ENCODE measurements at places on chromosomes 6 and 20. TPM values are rescaled to one million over a fixed set of nuclear protein-coding genes. Genes with fewer than 3 reads are reported as not detected.

The CDH22 gene
- not detected for total RNA-seq

The ASXL1 gene
- 31.6 TPM for total RNA-seq

The SLC35D3 gene
- not detected for total RNA-seq

The UQCC2 gene
- total RNA-seq: 18.6 TPM

The SRXN1 gene
- total RNA-seq: 51.6 TPM

The KCNK15 gene
- 1.1 TPM for total RNA-seq

The MUC21 gene
- total RNA-seq: not detected

The OR2J3 gene
- total RNA-seq: not detected

The ANGPT4 gene
- not detected for total RNA-seq

The SMLR1 gene
- total RNA-seq: not detected

The PTK7 gene
- total RNA-seq: 82.6 TPM

The TMEM200A gene
- total RNA-seq: 2.8 TPM

The SEMG1 gene
- not detected for total RNA-seq

The CASS4 gene
- total RNA-seq: 17.0 TPM

The PRDM13 gene
- not detected for total RNA-seq

The BPIFA1 gene
- total RNA-seq: not detected

The KCNS1 gene
- 2.3 TPM for total RNA-seq

The VPS16 gene
- 31.1 TPM for total RNA-seq

The CST4 gene
- total RNA-seq: not detected

The SPATA25 gene
- not detected for total RNA-seq

The ACAT2 gene
- total RNA-seq: 31.6 TPM

The NNAT gene
- 0.32 TPM for total RNA-seq

The TMEM217 gene
- total RNA-seq: 0.65 TPM

The BCAS4 gene
- total RNA-seq: 12.5 TPM

The ILRUN gene
- 30.9 TPM for total RNA-seq

The MYLK4 gene
- 0.97 TPM for total RNA-seq

The UCKL1 gene
- 17.3 TPM for total RNA-seq

The CRISP3 gene
- not detected for total RNA-seq

The GCM1 gene
- total RNA-seq: not detected

The SLC22A1 gene
- not detected for total RNA-seq

The OXT gene
- not detected for total RNA-seq

The SLPI gene
- not detected for total RNA-seq

The PSORS1C1 gene
- 1.1 TPM for total RNA-seq

The CEP43 gene
- 9.4 TPM for total RNA-seq

The HRH3 gene
- not detected for total RNA-seq

The KIAA0408 gene
- 0.90 TPM for total RNA-seq

The PARD6B gene
- total RNA-seq: 0.32 TPM

The ASIP gene
- total RNA-seq: not detected
